ENCODE measurements at places on chromosomes 6 and 20.

DNA sequence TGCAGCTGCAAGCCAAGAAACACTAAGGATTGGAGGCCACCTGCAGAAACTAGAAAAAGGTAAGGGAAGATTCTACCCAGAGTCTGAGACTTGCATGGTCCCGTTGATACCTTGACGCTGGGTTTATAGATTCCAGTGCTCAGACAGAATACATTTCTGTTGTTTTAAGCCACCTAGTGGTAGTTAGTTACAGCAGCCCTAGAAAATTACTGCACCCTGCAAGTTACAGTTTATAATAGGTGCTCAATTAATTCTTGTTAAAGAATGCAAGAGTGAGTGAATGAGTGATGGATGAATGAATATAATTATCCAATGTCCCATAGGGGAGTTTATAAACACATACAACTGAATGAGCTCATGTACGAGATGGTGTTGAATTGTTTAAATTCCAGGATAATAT lies 453.1 kb upstream of the SLC35B3 start:
- DNase-seq = no peak

- DNase-seq = peak; percentile 79
Observed at GRCh38 chr6:31558631-31559500, 11.5 kb downstream of the NFKBIL1 start.

DNA sequence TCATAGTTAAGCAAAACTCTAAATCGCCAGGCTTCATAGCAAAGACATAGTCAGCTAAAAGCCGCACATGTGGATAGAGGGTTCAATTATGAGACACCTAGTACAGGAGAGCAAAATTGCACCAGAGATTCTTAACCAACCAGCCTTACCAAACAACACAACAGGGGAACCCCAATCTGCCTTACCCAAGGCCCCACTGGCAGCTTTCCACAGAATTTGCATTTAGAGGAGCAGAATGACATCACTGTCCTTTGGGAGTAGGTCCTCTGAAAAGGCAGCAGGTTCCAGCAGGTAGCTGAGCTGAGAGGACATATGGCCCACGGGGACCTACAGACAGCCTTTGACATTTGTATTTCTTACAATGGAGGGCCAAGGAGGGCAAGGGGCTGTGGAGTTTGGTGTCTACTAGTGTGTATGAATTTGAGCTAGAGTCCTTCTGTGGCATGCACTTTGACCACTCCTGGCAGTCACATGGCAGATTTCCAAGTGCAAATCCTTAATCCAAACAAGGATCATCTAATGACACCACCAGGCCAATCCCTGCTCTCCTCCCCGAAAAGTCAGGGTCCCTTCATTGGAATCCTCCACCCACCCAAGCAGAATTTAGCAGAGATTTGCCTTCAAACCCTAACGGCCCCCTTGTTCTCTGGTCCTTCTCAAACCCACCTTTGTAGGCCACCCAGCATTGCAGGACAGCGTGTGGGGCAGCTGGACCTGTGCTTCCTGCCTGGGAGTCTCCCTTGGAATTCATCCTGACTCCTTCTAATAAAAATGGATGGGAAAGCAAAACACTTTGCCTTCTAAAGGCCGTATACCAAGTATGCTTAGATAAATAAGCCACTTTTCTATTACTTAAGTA lies 171.2 kb upstream of the SUPT3H start:
- no peak for DNase-seq

GRCh38 chr6:73769976-73770375 lies 74.0 kb downstream of the CD109 start:
- DNase-seq = no peak

DNA sequence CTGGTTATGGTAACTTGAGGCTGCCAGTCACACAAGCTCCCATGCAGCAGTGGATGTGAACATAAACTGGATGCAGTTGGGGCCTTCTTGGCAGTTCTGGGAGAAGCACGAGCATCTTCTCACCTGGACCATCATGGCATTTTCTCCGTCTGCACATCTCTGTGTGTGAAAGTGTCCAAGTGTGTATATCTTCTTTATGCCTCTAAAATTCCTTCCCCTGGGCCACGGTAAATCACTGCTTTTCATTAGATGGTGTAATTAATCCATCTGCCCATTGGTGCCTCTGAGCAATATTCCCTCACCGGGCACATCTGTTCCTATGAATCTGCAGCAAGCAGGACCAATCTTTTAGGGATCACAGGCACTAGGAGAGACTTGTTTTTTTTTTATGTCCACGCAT lies 138.0 kb downstream of the MAP3K7 start:
- DNase-seq = no peak

DNA sequence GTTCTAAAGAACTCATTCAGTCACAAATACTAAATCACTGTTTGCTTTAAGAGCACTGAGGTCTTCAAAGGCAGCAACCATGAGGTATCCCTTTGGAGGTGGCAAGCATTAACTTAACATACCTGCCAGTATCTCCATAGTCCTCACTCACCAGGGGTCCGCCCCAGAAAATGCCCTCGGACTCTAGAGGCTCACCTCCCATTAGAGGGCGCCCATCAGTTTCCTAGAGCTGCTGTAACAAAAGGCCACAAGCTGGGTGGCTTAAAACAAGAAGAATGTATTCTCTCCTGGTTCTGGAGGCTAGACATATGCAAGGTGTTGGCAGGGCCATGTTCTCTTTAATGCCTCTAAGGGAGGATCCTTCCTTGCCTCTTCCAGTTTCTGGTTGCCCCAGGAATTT lies 12.0 kb upstream of the RNGTT start:
- DNase-seq = no peak

GRCh38 chr20:60055740-60056139 lies 97.5 kb downstream of the CDH26 start:
- DNase-seq = peak; percentile 38

DNA sequence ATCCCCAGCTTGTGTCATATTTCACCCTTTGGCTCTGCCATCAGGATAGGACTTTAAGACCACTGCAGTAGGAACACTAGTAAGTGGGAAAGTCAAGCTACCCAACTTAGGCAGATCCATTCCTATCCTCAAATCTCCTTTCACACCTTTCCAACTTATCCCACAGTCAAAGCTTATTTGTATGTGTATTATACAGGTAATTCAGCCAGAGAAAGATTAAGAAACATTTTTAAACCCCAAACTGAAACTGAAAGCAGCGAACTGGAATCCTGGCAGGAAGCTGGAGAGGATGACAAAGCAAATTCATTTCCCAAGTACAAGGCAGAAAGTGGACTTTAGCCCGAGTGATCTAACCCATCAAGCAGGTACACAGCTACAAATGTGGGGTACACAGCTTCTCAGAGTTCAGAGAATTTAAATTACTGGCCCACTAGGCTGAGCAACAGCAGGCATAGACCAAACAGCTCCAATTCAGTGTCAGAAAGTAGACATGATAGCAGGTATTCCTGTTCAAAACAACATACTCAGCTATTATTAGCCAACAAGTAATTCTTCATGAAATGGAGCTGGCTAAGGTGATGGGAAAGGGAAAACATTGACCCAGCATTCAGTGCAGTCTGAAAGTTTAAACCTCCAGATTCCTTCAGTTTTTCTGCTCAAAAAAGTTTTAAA lies 39.1 kb downstream of the ILRUN start:
- no peak for DNase-seq

GRCh38 chr20:51528263-51529027 lies 14.1 kb downstream of the NFATC2 start:
- DNase-seq = peak; percentile 62

- no peak for DNase-seq
Observed at GRCh38 chr6:11804701-11805100, 26.1 kb upstream of the ADTRP start.

- no peak for DNase-seq
Observed at GRCh38 chr20:515696-516095, 27.9 kb downstream of the CSNK2A1 start.

- no peak for DNase-seq
Observed at GRCh38 chr20:23401051-23401450, 20.2 kb downstream of the NAPB start.

DNA sequence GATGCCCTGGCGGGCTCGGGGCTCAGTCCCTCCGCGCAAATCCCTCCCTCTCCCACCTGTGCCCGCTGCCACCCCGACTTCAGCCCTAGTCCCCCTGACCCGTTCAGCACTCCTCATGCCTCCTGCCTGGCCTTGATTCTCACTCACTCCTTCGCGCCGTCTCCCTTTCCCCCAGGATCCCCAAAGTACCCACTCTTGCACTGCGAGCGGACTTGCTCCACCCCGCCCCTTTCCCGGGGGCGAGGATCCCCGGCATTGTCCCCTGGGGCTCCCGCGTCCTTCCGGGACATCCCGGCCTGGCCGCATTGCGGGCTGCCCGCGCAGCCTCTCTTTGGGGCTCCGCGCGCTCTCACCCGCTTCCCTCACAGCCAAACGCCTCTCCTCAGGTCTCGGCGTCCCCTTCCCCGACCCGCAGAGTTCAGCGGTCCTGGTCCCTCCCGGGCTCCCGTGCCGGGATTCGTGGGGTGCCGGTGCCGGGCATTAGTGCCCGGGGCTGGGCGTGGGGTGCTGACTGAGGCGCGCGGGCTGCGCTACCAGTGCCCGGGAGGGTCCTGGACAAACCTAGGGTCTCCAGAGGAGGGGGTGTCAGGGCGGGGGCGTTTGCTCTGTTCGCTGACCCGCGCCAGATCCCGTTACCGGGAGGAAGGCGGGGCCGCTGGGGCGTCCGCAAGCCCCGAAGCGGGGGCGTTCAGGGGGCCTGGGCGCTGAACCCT lies 45.5 kb upstream of the SUPT3H start:
- DNase-seq = peak; percentile 50

GRCh38 chr6:129364037-129364436 lies 345.9 kb downstream of the ARHGAP18 start:
- no peak for DNase-seq

- peak; percentile 80 for DNase-seq
Observed at GRCh38 chr6:157755746-157756411, 67.2 kb upstream of the SNX9 start.

GRCh38 chr6:154476494-154476893 lies 34.0 kb downstream of the CNKSR3 start:
- no peak for DNase-seq

- DNase-seq = no peak
Observed at GRCh38 chr20:47276251-47276650, 80.2 kb downstream of the ZMYND8 start.

DNA sequence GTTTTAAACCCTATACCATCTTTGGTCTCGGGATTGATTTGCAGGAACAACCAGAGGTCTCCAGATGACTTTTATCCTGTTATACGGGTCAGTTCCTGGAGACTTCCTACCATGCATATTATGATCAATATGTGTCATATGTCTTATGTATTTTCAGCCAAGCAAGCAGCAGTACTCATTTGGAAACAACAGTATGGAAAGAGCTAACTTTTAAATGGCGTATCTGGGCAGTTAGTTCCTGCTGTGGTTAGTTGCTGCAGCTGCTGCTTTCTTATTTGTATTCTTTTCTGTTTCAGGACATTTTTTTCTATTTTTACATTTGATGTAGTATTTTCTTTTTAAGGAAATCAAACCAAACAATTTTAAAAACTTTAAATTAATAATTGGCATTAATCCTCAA lies 207.5 kb downstream of the MANEA start:
- DNase-seq = no peak

- DNase-seq = no peak
Observed at GRCh38 chr20:15199698-15200097, 862.3 kb upstream of the FLRT3 start.

- no peak for DNase-seq
Observed at GRCh38 chr6:149999636-150000035, 25.7 kb downstream of the RAET1L start.

DNA sequence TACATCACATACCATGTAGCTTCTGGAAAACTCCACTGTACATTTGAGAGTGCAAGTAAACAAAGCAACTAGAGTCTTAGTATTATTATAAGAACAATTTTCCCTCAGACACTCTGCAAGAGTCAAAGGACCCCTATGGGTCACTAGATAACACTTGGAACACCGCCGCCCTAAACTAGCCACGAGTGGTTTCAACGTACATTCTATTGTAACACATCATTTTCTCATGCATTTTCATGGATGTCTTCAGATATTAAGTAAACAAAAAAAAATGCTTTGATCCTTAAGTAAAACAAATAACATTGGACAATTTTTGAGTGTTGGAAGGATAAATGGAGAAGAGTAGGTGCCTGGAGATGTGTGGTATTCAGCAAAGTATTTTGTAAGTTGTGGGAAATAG lies 3.2 kb upstream of the RNF146 start:
- DNase-seq = no peak

DNA sequence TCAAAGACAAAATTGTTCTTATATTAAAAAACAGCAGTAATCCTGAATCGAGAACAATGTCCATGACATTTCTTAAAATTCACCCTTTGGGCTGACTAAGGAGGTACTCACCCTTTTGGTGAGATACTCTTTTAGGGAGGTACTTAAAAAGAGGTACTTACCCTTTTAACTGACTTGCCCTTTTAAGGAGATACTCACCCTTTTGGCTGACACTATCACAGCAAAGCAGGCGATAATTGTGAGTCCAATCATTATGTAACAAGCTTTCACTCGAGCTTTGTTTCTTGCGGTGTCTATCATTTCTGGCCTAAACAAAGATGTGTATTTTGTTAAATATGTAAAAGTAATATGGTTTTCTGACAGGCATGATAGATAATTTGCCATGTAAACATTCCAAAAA lies 3.7 kb downstream of the FAM162B start:
- no peak for DNase-seq

GRCh38 chr6:36666826-36667591 lies 11.5 kb upstream of the CDKN1A start:
- no peak for DNase-seq

DNA sequence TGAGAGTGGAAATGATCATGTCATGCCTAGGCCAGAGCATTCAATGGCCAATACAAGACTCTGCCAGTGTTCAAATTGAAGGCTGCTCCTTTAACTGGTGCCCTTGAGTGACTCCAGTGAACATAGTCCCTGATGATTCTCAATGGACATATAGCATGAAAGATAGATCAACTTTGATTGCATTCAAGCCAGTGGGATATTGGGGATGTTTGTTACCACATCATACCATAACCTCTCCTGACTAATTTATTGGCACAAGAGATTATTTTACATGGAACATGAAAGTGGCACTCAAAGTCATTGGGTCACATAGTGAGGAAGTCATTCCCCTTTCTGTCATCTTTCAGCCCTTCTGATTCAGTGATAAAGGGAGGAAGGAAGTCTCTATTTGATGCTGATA lies 139.0 kb downstream of the EYA2 start:
- DNase-seq = no peak

DNA sequence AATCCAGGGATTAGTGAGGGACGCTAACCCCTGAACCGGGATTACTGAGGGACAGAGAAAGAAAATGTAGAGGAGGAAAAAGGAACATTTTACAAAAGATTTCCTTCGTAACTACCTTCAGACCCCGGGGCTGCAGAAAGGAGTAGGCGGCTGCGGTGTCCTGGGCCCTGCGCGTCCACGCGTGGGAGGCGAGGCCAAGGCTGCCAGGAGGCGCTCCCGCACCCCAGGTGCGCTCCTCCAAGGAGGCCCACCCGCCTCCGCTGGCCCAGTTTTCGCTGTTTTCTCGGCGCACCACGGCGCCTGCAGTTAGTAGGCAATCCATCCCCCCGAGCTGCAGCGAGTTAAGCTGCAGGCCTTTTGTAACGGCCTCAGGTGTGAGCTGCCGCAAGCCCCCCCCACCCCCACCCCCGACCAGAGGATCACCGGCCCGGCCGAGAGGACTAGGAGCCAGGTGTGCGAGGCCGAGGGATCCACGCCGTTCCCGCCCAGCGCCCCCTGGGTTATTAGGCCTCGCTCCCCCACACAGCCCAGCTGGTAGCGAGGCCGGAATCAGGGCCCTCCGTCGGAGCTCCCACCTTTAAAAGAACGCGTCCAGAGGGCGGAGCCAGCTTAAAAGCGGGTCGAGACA lies 380.3 kb upstream of the ARID1B start:
- DNase-seq = peak; percentile 31

GRCh38 chr20:39851459-39851858 lies 837.6 kb downstream of the MAFB start:
- DNase-seq = no peak

GRCh38 chr20:15267935-15268334 lies 930.5 kb upstream of the FLRT3 start:
- DNase-seq = no peak
